Activated naive CD4-positive, alpha-beta T cell treated with anti-CD3 and anti-CD28 coated beads, Interleukin-2, amount 10 ng/mL, durations not matched to agents 7 days and 5 days (primary cell): ENCODE measurements at places on chromosomes 4 and X.

DNA sequence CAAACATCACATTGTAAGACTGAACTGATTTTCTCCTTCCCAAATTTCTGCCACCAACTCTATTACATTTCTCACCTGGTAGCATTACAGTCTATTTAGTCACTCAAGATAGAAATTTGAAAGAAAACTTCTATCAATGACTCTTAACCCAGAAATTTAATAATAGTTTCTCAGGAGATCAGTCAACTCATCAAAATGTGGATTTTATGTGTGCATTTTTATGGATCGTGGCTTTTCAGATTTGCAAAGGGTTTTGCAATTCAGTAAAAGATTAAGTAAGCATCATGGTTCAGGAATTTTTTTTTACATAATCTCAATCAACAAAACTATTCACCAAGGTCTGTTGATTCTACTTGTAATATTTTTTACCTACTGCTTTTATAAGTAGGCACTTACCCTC is 111.1 kb downstream of the CFAP299 start:
- no peak overlapping the region for H3K27ac ChIP-seq
- H3K36me3 ChIP-seq = peaks cover 15% of the 10 kb centered on the region
- H3K4me3 ChIP-seq = no peak overlapping the region

DNA sequence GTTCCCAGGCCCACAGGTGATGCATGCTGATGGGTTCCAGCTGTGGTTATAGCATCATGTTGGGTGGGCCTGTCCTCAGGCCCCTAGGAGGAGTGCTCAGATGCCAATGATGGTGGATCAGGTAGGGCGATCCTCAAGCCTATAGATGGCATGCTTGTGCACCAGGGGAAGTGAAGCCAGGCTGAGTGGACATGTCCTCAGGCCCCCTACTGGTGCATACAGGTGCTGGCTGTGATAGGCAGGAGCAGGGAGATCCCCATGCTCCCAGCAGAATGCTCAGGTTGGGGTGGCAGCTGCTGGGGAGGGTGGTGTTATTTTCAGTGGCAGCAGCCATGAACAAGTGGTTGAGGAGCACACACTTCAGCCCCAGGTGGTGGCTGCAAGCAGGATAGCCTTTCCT is 96.0 kb downstream of the SMARCA1 start:
- H3K4me1 ChIP-seq = no peaks in the 10 kb centered on the region
- no peak overlapping the region for H3K27ac ChIP-seq
- H3K36me3 ChIP-seq = no peaks in the 10 kb centered on the region
- no peaks in the 10 kb centered on the region for H3K27me3 ChIP-seq
- no peak overlapping the region for H3K4me3 ChIP-seq
- no peak for DNase-seq

DNA sequence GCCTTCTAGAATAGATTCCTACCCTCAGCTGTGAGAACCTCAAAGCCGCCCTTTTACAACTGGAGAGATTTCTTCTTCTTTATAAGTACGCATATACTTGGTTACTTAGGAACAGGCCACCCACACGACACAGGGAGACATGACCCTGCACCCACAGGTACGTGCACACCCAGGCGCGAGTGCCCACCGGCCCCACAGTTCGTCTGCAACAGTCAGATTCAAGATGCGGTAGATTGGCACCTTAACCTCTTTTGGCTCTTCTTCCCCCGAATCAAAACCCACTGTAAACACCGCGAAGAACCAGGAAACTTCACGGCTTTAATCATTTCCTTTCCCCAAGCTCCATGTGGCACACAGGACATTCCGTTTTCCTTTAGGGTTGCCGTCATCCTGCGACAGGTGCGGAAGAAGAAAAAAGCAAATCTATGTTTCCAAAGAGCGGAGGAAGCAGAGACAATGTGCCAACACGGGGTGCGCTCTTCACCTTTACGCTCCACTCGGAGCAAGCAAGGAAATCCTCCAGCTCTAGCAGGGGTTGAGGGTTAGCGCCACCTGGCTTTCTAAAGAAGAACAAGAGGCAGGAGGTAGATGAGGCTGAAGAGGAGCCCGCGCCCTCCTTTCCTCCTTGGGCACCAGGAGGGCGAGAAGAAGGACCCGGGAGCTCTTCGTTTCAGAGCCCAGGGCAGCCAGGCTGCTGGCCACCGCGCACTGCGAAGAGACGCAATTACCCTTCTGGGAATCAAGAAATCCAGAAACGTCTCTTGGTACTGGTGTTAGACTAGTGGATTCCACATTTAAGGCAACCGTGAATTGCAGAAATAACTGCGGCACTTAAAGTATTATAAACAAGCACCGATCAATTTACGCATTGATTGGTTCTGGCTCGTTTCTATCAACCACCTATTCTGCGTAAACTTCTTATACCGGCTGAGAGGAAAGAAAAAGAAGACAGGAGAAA is 35.7 kb downstream of the HAND2 start:
- H3K27ac ChIP-seq = no peak overlapping the region
- H3K36me3 ChIP-seq = no peaks in the 10 kb centered on the region
- peaks cover 43% of the 10 kb centered on the region for H3K27me3 ChIP-seq
- H3K4me3 ChIP-seq = peak overlapping the region; percentile 67
- DNase-seq = peak; percentile 76
- H3K4me1 ChIP-seq = peaks cover 31% of the 10 kb centered on the region

DNA sequence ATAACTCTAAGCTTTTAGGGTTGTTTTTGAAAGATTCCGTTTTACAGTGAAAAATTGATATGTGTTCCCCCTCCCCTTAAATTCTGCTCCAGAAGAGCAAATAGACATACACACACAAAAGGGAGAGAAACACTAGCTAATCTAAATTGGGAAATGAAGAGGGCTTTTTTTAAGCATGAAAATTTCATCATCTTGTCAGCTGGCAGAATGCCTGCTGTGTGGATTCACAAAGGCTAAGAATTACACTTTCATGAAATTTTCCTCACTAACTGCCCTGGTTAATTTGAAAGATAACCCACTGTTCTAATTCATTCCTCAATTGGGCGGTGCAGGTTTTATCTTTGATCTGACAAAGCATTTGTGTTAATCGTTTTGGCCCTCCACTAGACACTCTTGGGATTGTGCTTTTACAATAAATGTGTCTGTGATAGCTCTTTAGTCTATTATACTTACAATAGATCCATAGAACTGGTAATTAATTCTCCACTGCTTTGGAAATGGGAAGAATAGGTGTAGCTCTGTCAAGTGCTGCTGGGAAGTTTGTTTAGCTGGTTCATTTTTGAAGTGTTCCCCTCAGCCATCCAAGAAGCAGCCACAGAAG is 152.9 kb downstream of the POLA1 start:
- no peak overlapping the region for H3K4me3 ChIP-seq
- no peaks in the 10 kb centered on the region for H3K27me3 ChIP-seq
- H3K27ac ChIP-seq = no peak overlapping the region
- no peak for DNase-seq

DNA sequence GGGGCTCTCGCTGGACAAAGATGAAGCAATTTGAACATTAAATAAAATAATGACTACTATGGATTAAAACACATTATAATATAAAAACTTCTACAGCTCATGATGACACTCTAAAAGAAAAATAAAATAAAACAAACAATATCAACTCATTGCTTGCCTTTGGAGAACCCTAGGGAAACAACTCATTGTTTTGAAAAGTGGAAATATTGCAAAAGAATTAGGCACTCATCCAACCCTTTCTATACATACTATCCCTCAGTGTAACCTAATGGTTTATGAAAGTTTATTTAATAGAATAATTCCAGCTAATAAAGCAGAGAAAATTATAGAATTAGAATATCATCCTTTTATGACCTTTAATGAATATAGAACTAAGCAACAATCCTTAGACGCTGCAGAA is 718 bp downstream of the RAB40A start:
- no peaks in the 10 kb centered on the region for H3K27me3 ChIP-seq
- no peaks in the 10 kb centered on the region for H3K36me3 ChIP-seq
- H3K27ac ChIP-seq = no peak overlapping the region
- no peak overlapping the region for H3K4me3 ChIP-seq

DNA sequence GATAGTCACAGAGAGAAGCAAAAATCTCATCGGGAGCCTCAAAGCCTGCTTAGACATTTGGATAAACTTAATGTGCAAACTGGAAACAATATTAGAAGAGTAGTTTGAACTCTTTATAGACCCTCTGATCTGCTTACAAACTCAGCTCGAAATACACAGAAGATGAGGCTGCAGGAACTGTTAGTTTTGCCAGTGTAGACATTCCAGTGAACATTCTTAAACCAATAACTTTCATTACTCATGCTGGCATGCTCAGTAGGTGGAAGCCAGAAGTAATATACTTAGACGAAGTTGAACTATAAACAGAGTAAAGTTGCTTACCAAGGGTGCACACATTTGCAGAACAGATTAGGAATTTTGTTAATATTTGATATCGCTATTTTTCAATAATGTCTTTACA is 303.5 kb downstream of the ANKRD50 start:
- no peaks in the 10 kb centered on the region for H3K27me3 ChIP-seq
- no peak for DNase-seq
- H3K4me1 ChIP-seq = no peaks in the 10 kb centered on the region
- no peak overlapping the region for H3K4me3 ChIP-seq

GRCh38 chr4:16819652-16820051 is 78.8 kb downstream of the LDB2 start:
- H3K27ac ChIP-seq = no peak overlapping the region
- no peaks in the 10 kb centered on the region for H3K4me1 ChIP-seq
- H3K4me3 ChIP-seq = no peak overlapping the region
- H3K27me3 ChIP-seq = no peaks in the 10 kb centered on the region

DNA sequence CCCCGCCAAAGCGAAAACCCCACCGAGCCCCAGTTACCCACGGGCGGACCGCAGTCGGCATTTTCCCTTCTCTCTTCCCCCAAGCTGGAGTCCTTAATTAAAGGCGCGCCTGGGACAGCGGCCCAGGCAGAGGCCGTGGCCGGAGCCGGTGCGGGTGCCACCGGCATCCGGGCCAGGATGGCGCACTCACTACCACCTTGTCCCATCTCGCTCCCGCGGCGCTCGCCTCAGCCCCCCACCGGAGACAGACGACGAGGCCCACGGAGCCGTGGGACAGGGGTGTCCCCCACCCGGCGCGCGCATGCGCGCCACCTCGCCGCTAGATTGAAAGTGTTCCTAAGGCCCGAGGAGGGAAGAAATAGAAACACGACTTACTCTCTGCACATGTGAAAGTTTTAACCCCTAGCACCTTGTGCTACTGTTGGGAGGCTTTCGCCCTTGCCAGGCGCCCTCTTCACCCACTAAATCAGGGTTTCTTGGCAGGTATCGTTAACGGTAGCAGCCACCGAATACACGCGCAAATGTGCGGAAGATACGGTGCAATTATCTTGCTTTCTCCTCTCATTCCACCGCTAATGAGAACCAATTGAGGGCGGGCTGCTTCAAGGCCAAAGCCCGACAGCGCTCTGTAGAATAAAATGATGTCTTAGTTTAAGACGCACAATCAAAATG is 64.3 kb upstream of the CCDC160 start:
- H3K27ac ChIP-seq = peak overlapping the region; percentile 93
- peak overlapping the region; percentile 96 for H3K4me3 ChIP-seq
- peaks cover 36% of the 10 kb centered on the region for H3K36me3 ChIP-seq
- peaks cover 30% of the 10 kb centered on the region for H3K4me1 ChIP-seq
- peak; percentile 64 for DNase-seq
- H3K27me3 ChIP-seq = peaks cover 10% of the 10 kb centered on the region
